ENCODE measurements at places on chromosomes 1 and 21.

- DNase-seq: no peak
Observed at GRCh38 chr1:43706598-43707189, 642 bp upstream of the ST3GAL3 start.

GRCh38 chr1:34754964-34755637 lies at the start of gene GJB5:
GJB5 (plus strand) TSS chr1:34755047; CDS start chr1:34757331, 2,284 bp downstream.
- DNase-seq: no peak

DNA sequence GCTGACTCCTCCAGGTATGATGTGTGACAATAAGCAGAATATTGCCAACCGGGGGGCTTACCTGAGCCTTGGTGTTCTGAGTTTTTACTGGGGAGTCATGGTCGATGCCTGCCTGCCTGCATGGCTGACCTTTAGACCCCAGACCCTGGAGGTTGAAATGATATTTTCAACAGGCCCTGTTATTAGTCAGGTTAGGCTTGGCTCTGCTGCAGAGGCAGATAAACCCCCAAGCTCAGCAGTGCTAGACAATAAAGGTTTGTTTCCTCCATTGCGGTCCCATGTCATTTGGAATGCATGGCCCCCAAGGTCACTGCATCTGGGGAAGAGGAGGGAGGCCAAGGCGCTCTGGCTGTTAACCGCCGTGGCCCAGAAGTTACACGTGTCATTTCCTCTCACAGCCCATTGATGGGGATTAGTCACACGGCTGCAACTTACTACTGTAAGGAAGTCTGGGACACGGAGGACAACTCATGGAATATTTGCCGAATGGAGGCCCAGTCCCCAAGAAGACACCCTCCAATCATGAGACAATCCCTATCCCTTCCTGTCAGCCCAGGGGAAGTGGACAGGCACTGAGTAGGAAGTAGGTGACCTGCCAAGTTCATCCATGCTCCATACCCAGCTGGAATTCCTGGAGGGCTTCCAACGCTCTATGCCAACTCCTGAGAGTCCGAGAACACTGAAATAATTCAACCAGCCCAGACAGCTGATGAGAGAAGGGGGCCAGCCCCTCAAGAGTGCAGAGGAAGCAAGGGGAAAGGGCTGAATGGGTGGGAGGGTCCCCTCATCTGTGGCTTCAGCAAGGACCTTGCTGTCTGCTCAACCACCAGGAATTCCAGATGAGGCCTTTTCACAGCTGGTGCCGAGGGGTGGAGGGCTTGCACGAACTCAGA lies 97.3 kb downstream of the TAS1R2 start:
- no peak for DNase-seq

DNA sequence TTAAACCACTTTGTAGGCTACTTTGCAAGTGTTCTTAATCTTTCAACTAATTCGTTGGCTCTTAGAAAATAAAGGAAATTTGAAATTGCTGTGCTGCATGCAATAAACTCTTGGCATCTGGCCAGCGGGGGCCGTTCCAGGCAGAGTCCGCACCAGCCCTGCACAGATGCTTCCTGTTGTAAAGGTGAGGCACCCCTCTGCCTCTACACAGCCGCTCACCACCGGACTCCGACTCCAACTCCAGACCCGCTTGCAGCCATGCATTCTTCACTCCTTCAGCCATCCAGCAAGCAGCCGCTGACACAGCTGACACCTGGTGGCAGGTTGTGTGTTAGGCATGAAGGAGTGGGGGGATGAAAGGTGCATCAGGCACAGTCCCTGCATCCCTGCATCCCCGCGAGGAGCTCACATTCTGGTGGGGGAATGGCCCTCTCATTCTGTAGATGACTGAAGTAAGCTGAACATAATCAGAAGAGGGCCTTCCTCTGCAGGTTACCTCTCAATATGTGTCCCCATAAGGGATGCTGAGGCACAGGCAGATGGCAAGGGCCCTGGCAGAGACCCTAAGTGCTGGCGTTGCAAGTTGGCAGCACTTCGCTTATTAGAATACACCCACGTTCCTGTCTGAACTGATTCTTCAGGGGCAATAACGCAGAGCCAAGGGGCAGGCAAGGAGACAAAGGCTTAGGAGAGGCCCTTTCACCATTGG lies 56.8 kb downstream of the GLIS1 start:
- DNase-seq: no peak

DNA sequence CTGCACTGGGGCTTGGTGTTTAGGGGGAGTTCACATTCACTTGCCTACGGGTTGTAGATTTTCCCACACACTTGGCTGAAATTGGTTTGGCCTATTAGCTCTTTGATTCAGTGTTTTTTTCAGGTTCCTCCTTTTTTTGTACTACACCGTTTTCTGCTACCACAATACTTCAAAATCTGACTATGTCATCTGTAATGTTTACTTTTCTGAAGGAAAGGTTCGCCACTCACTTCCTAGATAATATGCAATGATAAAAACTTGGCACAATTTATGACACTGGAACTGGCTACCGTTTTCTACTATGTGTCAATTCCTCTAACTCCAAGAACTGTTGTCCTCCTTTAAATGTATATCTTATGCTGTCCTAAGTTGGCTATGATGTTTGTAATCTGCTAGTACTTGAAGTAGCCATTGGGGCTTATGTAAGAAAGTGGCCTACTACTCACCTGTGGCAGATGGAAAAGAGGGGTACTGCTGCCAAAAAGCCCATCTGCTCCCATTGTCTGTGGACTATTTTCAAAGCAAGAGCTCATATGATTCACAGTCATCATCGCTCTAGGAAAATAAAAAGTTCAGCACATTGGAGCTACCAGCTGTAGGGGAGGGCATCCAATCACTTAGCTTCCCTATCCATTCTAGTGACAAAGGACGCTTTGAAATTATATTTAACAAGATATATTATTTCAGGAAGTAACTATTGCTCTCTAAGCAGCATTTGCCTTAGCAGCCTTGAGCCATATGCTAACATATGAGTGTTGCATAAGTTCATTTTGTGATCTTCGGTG lies 42.4 kb upstream of the BACH1 start:
- no peak for DNase-seq

DNA sequence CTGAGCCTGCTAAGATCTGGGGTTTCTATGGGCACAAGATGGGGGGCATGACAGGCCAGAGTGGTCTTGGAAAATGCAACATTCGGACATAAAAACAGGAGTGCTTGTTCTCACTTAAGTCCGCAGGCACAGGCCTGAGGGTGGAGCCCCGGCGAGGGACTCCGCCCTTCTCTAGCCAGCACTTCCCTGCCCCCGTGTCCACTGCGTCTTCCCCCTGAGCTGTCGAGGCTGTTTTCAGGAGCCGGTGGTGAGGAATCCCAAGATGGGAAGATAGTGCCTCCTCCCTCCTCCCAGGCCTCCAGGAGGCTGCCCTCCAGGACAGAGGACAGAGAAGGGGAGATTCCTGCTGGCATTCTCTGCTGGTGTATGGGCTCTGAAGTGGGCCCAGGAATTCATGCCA lies 105.2 kb downstream of the TLR5 start:
- DNase-seq: no peak

GRCh38 chr1:26067432-26067911 lies at the start of gene TRIM63:
TRIM63 (minus strand) TSS chr1:26067630; CDS start chr1:26067494, 136 bp downstream.
- DNase-seq: no peak

DNA sequence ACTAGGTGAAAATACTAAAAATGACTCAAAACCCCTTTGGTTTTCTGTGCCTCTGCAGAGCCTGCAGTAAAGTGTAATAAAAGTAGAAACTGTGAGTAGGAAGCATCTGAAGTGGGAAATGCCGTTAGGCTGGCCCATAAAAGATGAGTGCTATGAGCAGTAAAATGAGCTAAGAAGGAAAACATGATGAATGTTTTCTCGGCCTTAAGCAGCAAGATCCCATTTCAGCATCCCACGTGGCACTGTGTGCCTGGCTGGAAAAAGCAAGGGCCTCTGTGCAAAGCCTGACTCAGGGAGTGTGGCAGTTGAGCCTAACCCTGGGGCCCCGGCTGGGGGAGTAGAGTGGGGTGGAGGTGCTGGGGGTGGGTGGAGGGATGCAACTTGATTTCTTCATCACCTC lies 109.5 kb downstream of the TBX15 start:
- no peak for DNase-seq

GRCh38 chr1:14296795-14297194 lies 301.7 kb upstream of the KAZN start:
- no peak for DNase-seq

DNA sequence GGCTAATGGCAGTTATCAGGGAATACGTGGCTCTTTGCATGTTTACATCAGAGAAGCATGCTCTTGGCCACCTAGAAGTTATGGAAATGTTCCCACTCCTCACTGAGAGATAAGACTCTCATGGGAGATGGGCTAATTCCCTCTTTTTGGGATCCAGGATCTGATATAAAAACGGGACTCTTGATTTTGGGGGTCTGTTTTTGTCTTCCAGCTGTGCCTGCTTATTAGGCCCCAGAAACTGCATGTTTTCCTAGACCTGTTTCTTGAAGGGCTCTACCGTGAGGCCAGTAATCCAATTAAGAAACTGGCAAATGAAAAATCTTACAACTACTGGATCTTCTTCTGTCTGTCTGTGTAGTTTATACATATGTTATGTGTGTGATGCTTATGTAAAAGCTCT lies 47.0 kb upstream of the PTCH2 start:
- no peak for DNase-seq

DNA sequence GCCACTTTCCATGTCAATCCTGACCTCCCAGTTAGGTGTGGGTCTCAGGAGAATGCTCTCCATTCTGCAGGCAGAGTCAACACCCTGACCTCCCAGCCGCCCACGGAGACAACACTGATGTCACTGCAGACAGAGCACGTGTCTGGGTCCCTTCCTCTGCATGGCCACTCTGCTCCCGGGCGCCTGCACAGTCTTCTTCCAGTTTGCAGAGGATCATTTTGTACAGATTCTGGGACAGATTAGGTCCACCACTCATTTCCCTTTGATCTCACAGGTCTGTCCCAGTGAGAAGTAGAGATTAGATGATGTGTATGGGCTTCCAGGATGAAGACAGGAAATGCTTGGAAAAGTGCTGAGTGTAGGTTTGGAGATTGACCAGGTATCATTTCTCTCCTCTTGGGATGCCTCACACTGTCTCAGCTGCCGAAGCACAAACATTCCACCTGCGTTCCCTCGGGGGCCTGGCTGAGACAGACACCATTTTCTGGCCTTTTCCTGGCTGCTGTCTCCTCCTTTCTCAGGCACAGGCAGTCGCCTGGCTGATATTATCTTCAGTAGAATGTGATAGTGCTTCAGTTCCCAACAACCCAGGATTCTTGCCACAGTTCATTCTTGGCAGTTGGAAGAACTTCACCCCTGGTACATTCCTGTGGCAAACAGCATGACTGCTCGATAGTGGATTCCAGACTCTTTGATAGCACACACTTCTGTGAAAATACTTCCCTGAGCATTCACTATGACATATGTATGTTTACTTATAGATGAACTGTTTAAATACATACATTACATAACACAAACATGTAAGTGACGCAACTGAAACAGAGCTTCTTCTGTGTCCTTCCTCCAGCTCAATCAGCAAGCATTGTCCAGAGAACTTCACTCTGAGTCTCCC lies 7.9 kb downstream of the MYBPHL start:
- DNase-seq: no peak

- no peak for DNase-seq
Observed at GRCh38 chr1:110120960-110121561, 8.8 kb downstream of the UBL4B start.

DNA sequence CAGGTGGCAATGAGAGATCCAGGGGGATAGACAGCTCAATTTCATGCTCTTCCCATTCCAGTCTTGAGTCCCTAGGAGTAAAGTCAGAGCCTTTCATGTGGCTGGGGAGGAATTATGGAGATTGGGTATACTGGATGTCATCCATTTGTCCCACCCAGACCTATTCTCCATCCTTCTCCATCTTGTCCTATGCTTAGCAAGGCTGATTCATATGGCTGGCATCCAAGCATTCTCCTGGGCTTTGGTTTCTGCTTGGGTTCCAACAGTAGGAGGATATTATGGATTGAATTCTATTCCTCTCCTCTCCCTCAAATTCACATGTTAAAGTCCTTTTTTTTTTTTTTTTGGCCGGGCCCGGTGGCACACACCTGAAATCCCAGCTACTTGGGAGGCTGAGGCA lies 3.8 kb upstream of the CDC20 start:
- DNase-seq: no peak

- no peak for DNase-seq
Observed at GRCh38 chr1:212858461-212859265, 588 bp downstream of the FLVCR1 start.

Measured in occipital lobe (tissue), 3 donors.